ENCODE measurements at places on chromosomes 13 and 19.
A peak's percentile ranks its signal among the peaks of the same experiment; 100 is the strongest.

DNA sequence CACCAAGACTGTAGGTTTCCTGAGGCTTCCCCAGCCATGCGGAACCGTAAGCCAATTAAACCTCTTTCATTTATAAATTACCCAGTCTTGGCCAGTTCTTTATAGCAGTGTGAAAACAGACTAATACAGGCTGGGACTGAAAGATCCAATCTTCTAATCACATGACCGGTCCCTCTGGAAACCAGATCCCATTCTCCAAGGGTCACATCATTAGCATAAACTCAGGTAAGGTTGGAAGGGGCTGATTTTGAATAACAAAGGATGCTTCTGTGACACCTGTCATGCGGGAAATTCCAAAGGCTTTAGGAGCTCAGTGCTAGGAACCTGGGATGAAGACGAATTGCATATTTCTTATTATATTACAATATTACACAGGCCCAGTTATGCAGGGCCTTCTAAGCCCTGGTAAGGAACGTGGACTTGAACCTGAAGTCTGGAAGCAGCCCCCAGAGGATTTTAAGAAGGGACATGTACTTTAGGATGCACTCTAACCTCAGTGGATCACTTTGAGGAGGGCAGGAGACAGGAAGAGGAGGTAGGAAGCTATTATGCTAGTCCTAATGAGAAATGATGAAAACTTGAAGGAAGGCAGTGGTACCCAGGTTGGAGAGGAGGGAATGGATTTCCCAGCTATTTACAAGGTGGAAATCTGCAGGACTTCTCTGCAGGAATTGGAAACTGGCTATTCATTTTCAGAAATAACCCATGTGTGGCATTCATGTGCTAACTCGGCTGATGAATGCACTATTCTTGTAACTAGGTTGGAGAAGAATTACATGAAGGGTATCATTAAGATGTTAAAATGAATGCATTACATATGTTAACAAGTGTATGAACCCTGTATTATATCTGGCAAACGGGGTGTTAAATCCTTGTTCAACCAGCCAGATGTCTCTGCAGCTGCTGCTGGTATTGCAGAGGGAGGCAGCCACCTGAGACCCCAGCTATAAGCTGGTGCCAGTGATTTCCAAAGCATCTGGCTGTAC lies 19.3 kb downstream of the TNFSF11 start:
- DNase-seq = peak; percentile 29

GRCh38 chr19:28636706-28637105 lies 576.2 kb downstream of the UQCRFS1 start:
- no peak for DNase-seq

DNA sequence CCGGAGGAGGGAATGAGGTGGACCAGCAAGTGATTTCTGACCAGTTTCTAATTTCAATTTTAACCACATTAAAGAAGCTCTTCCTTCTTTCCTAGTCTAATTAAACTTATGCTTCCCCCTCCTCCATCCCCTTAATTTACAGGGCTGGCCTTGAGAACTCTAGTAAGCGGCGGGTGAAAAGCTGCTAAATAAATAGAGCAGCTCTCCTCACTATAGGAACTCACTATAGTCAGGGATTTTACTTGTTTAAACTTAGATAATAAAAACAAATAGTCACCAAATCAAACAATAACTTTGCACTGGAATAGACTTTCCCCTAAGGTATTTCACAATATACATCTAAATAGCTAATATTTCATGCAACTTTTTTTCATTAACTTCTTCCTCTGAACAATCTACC lies 1838.2 kb upstream of the PRR20A start:
- DNase-seq = no peak

DNA sequence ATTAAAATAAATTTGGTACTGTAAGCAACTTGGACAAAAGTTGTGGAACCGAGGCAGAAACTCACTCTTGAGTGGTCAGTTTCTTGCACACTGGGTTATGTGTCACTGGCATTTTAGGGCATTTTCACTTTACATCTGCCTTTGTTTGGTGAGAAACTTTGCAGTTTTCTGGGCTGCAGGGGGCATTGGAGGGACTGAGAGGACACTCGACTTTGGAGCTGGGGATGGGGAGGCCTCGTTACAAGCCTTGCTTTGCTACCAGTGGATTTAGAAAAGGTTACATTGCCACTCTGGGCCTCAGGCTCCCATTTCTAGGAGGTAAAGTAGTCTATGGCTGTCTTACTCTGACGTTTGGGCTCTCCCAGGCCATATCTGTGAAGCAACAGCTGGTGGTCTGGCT lies 41.9 kb upstream of the ZNF536 start:
- DNase-seq = no peak

DNA sequence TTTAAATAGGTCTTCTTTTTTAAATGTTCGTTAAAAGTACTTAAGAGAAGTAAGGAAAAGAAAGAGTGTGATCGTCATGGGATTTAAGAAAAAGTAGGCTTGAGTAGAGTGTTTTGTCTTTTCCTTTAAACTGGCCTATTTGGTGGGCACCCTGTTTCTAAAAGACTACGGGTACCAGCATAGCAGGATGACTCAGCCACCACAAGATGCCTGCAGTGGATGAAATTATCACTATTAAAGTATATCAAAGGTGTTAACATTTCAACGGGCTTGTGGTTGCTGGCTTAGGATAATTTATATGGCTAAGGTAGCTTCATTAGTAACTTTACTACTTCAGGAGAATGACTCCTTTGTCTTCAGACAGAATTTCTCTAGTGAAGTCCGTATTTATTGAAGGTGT lies 112.6 kb downstream of the STARD13 start:
- DNase-seq = no peak

DNA sequence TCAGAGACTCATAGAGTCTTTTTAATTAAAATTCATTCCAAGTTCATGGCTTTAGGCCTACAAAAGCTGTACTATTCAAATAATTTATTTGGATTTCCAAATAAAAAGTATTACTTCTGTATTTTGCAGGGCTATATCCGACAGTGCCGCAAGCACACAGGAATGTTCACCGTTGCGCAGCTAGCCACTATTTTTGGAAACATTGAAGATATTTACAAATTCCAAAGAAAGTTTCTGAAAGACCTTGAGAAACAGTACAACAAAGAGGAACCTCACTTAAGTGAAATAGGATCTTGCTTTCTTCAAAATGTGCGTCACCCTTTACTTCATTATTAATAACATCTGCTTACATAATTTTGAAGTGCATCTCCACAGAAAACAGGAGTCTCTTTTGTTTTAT lies 20.5 kb upstream of the C1QTNF9 start:
- DNase-seq = no peak

GRCh38 chr13:18996627-18997051 lies 185.0 kb downstream of the TUBA3C start:
- no peak for DNase-seq

DNA sequence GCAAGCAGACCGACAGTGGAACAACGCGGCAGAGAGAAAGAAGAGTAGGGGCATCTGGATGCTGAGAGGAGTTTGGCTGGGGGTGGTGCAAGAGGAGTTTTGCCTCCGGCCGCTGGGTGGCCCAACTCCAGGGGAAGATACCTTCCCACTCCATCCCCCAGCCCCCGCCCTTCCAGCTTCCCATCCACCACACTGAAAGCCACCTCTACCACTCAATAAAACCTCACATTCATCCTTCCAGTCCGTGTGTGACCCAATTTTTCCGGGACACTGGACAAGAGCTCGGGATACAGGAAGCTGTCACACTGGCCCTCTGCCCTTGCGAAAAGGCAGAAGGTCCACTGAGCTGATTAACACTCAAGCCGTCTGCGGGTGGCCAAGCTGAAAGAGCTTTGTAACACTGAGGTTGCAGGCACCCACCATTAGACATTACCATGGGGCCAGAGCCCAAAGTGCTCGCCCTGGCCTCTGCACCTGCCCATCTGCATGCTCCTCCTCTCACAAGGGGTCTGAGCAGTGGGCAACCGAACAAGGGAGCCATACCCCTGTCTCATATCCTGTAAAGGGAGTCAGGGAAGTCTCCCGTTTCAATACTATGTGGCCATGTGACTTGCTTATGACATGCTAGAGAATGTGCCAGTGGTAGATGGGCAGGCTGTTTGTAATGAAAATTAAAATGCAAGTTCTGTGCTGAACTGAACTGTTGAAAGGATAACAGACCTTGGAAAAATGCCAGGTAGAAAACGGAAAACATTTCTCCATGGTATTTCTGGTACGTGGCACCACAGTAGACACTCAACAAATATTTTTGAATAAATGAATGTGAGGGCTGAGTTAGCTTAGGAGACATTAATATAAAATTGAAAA lies 205.1 kb upstream of the STARD13 start:
- no peak for DNase-seq

DNA sequence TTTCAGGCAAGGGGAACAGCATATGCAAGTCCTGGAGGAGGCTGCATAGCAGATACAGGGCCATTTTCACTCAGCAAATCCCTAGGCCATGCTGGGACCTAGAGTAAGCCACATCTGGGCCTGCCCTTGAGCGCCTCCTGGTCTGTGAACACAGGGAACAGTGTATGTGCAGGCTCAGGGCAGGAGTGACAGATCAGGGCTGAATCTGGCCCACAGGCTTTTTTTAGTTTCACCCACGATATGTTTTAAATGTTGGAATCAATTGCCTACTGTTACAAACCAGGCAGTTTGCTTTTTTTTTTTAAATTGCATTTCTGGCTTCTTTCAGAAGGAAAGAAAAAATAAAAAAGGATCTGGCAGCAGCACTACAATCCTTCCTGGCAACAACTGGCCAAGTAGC lies 1.5 kb upstream of the TMEM145 start:
- DNase-seq = no peak

GRCh38 chr19:41997851-41998229 lies 3.8 kb upstream of the ATP1A3 start:
- DNase-seq = peak; percentile 61

- no peak for DNase-seq
These were observed 1263.1 kb downstream of the PCDH9 start for GRCh38 chr13:65966991-65967451.

- no peak for DNase-seq
These were observed 6.4 kb downstream of the GARRE1 start for GRCh38 chr19:34260771-34261173.

DNA sequence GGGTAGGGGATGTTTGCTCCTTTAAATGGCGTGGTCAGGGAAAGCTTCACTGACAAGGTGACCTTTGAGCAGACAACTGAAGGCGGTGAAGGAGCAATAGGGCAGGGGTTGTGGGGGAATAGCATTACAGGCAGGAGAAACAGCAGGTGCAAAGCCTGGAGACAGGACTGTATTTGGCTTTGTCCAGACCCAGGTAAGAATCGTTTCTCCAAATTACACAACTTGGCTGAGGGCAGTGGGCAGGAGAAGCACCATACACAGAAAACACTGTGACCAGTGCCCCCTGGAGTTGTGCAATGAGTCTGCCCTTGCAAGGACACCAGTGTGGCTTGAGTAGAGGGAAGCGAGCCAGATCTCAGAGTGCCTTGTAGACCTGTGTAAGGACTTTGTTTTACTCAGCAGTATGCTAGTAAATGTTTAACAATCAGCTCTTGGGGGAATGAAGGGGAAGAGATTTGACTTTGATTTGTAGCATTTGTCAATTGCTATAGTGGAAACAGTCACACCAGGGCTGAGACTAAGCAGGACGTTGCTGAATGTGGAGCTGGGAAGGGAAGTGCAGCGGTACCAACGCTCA lies 360.0 kb downstream of the DCT start:
- no peak for DNase-seq

- DNase-seq = no peak
These were observed 4.0 kb downstream of the HSPB6 start for GRCh38 chr19:35752746-35753350.

DNA sequence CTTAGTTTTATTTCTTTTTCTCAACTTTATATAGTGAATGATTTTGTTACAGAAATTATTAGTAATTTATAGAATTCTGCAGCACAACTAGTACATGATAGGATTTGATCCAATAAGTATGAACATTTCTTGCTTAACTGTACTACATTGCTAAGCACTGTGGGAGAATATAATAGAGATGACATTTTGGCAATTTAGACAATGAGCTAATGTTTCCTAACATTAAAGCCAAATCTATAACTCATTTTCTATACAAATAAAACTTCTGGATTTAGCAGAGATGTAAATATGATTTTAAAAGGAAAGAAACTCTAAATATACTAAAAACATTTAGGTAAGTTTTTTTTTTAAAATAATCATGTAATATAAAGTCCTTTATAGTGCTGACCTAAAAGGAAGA lies 87.3 kb downstream of the FNDC3A start:
- DNase-seq = no peak

DNA sequence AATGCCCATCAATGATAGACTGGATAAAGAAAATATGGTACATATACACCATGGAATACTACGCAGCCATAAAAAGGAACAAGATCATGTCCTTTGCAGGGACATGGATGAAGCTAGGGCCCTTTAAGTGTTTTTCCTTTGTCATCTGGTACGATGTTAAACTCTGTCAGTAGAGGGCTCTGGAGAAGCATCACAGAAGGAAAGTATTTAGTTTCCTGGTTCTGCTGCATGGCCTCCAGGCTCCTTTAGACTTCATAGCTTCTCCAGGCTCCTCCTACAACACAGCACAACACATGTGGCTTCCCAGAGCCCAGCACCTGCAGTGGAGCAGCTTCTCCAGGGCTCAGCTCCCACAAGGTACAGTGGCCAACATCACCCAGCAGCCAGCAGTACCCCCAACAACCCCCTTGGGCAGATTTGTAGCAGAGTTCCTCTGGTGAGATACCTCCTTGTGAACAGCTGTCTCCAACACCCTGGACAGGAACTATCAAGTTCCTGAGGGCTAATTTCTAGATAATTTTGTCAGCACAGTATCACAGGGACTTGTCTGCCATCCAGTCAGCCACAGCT lies 63.4 kb downstream of the KCTD12 start:
- peak; percentile 53 for DNase-seq

GRCh38 chr13:44331446-44331845 lies 42.2 kb upstream of the SERP2 start:
- DNase-seq = no peak

- DNase-seq = peak; percentile 16
These were observed 11.6 kb upstream of the GPR18 start for GRCh38 chr13:99269627-99270241.

- no peak for DNase-seq
These were observed 341.3 kb downstream of the SPRY2 start for GRCh38 chr13:79999601-80000000.

DNA sequence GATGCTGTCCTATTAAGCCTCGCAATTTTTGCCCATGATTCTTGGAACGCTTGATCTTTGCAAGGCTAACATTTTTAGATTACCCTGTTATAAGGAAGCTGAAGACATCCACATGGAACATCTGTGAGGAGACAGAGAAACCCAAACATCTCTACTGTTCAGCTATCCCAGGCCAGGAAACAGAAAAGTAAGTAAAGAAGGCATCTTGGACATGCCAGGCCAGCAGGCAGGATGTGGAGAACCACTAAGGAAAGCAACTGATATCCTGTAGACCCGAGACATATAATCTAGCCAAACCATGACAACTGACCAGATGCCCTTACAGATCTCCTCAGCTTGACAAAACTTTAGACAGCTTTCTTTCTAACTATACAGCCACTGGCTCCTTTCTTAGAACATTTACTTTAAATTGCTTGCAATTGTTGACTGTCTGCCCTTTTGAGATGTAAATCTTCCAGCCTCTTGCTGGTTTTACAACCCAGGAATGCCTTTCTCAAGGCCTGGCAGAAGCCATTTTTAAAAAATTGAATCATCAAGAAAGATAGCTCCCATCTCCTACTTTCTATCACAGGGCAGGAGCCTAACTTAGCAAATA lies 255.8 kb upstream of the DACH1 start:
- DNase-seq = no peak

- DNase-seq = no peak
These were observed 5.9 kb upstream of the HOMER3 start for GRCh38 chr19:18946918-18947317.

GRCh38 chr13:59494560-59494970 lies 669.2 kb downstream of the DIAPH3 start:
- no peak for DNase-seq

- no peak for DNase-seq
These were observed 21.4 kb downstream of the MAP2K2 start for GRCh38 chr19:4102339-4103079.

- DNase-seq = no peak
These were observed 116.9 kb downstream of the IER2 start for GRCh38 chr19:13267131-13267530.

All from NCI-H146 (cell line).